ENCODE measurements at places on chromosomes 7 and 10.

GRCh38 chr10:7028809-7029166 is 382.0 kb downstream of the SFMBT2 start:
- DNase-seq = no peak

GRCh38 chr10:96267234-96267705 is 4.1 kb downstream of the BLNK start:
- no peak for DNase-seq

GRCh38 chr7:117775801-117776200 is 97.4 kb downstream of the CTTNBP2 start:
- no peak for DNase-seq

GRCh38 chr7:51226063-51226755 is 90.4 kb downstream of the COBL start:
- DNase-seq = no peak

DNA sequence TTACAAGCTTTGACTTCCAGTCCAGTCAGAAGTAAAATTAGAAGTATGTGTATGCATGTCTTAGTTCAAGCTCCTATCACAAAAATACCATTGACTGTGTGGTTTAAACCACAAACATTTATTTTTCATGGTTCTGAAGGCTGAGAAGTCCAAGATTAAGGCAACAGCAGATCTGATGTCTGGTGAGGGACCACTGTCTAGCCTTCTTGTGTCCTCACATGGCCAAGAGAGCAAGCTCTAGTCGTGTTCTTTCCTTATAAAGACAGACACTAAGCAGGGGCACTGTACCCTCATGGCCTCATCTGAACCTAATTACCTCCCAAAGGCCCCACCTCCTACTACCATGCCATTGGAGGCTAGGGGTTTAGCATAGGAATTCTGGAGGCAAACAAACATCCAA is 41.3 kb upstream of the ARL4A start:
- no peak for DNase-seq

- DNase-seq = no peak
These were observed 6.8 kb downstream of the ITGA8 start for GRCh38 chr10:15712883-15713282.

GRCh38 chr7:1762238-1762945 is 92.3 kb downstream of the ELFN1 start:
- no peak for DNase-seq

- no peak for DNase-seq
These were observed 65.9 kb downstream of the PDIA4 start for GRCh38 chr7:148962440-148962822.

GRCh38 chr7:158547817-158548216 is 39.8 kb downstream of the PTPRN2 start:
- no peak for DNase-seq

DNA sequence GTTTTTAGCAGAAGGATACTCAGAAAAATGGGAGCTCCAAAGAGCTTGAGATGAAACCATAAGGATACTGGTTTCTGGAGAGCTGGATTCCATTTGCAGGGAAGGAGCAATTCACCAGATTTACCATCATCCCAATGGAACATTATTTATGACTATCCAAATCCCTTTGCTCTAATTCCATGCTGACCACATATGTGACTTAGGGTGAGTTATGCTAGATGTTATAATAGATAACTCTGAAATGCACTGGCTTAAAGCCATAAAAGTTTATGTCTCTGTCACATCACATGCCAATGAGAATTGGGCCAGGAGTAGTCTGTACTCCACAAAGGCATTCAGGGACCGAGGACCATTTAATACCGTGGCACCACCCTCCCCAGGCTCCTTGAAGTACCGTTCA is 185.2 kb downstream of the SKIDA1 start:
- DNase-seq = no peak

- no peak for DNase-seq
These were observed 28.1 kb downstream of the EPHB4 start for GRCh38 chr7:100799037-100799896.

DNA sequence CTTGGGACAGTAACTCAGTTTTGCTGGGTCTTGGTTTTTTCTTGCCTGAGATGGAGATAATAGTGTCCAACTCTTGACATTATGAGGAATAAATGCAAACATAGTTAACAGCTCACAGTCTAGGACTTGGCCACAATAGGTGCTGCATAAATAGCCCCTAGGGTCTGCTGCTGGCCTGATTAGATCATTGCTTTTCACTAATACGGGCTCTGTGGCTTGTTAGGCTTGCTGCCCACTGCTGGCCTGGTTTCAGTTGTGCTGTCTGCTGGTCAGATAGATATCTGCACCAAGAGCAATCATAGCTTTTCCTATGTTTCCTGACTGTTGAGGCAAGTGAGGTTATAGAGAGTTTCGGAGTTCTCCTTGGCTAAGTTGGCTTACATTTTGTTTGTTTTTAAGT is 246.1 kb downstream of the DNAJB9 start:
- DNase-seq = no peak

Data from anterior cingulate cortex (tissue), 58 donors.